ENCODE measurements at places on chromosomes 5 and 9. TPM values are rescaled to one million over a fixed set of nuclear protein-coding genes. Genes with fewer than 3 reads are reported as not detected.

GRCh38 chr9:122403381-122404000 is 32.7 kb downstream of the PTGS1 start:
- DNase-seq: no peak

GRCh38 chr5:135304352-135305221 is 94.4 kb downstream of the MACROH2A1 start:
- no peak for DNase-seq

The DPP7 gene
- total RNA-seq: 248 TPM

DNA sequence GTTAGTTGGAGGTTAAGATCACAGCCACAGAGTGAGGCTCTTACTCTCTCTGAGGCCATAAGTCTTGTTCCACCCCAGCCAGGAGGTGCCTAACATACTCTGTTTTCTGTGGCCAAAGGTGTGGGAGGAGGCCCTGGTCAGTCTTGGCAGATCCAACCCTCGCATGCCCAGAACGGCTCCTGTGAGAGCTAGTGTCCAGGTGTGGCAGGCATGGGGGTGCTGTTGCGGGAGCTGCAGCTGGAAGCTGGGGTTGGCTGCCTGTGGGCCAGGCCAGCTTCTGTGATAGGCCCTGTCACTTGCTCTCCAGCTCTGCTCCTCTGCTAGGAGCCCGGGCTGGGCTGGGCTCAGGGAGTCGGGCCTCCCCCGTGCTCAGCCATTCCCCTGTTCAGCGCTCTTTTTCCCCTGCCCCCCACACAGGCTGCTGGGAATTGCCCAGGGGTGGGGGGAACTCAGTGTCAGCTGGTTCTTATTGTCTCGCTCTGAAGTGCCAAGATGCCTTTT is 31.6 kb downstream of the IER5L start:
- DNase-seq: no peak

The MRPS2 gene
- 28.4 TPM for total RNA-seq

The CDKN2A gene
- total RNA-seq: 32.9 TPM

GRCh38 chr5:160359242-160359641 is 11.2 kb downstream of the C1QTNF2 start:
- DNase-seq: no peak

DNA sequence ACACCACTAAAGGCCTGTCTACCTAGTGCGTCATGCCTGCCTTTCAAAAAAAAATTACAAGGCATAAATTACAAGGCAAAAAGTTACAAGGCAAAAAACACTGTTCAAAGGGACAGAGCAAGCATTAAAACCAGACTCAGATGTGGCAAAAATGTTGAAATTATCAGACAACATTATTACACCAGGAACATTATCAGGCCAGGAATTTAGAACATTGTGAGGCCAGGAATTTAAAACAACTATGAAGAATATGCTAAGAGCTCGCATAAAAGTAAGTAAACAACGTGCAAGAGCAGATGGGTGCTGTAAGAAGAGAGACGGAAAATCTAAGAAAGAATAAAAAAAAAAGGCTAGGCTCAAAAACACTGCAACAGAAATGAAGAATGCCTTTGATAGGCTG is 18.2 kb upstream of the MLANA start:
- no peak for DNase-seq

The CDH12 gene
- not detected for total RNA-seq

The FREM1 gene
- not detected for total RNA-seq

GRCh38 chr9:79129865-79130480 is 441.8 kb upstream of the TLE4 start:
- peak; percentile 28 for DNase-seq

- no peak for DNase-seq
These were observed 233.7 kb downstream of the ADAMTSL1 start for GRCh38 chr9:18707489-18708205.

- no peak for DNase-seq
These were observed 64.5 kb downstream of the TUSC1 start for GRCh38 chr9:25613709-25614108.

DNA sequence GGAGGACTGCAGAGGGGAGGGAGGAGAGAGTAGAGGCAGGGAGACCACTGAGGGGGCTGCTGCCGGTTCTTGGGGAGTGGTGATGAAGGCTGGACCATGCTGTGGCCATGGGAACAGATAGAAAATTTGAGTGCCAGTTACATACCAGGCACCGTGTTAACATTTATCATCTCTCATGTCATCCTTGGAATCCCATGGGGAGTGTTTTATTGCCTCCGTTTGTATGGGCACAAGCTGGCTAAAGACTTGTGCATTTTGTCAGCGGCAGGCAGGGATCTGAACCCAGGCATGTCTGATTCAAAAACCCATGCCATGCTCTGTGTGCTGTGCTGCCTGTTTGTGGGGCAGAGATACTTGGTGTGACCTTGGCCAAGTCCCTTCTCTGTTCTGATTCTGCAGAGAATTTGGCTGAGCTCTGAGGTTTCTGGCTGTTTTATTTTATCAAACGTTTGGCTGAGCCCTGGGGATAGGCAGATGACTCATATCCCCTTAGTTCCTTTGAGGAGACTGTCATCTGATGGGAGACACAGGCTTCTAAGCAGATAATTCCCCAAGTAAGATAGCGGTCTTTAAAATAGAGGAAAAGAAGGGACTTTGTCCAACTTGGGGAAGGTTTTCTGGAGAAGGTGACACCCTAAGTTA is 22.2 kb downstream of the COL27A1 start:
- DNase-seq: no peak

- DNase-seq: no peak
These were observed 1.6 kb downstream of the HINT1 start for GRCh38 chr5:131163276-131164119.

DNA sequence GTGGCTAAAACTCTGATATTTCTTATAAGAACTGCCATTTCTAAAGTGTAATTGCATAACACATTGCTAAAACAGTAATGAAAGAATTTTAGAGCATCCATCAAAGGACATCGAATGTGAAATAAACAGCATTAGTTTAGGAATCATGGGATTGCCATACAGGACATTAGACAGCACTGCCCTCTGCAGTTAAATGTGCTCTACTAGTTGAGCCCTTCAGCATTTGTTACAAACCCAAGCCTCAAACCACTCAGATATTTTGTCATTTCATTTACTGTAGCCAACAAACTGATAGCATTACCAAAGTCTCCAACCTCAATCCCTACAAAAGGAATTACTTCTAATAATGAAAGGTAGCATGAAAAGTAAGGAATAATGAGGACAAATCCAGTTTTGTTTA is 116.8 kb upstream of the COX7C start:
- DNase-seq: no peak

The MAP1B gene
- total RNA-seq: 0.03 TPM

The CTNNA1 gene
- 22.4 TPM for total RNA-seq

The SAXO1 gene
- total RNA-seq: 0.10 TPM

The ALDH1A1 gene
- not detected for total RNA-seq

DNA sequence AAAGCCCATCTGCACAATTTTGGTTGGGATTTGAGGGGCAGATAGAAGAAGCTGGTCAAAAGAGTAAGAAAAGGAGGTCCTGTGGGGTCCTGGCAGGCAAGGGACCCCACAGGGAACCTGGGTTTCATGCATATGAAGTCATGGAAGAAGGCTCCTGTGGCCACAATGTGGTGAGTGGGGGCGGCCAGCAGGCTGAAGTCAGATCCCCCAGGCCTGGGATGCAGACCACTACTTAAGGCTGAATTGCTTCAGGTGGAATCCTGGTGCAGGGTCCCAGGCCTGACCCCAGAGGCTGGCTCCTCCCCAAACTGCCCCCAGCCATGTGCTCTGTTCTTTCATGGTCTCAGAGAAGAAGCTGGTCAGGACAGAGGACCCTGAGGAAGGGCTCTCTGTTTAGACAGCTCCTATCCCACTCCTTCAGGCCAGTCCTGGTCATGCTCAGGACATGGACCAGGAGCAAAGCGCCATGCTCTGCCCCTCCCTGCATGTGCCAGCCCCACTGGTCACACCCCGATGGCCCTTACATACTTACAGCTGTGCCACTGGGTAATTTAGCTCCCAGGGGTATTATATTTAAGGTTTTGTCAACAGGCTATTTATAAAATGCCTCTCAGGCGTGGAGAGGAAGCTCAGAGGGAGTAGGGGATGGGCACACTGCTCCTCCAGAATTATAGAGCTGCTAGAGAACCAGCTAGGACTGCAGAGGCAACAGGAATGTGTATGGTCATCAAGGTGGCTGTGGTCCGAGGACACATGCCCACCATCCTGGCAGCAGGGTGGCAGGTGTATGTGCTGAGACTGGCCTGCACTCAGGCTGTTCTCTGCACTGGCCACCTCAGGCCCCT is 33.4 kb downstream of the C5orf15 start:
- no peak for DNase-seq

The PIP5KL1 gene
- 2.6 TPM for total RNA-seq

The ISL1 gene
- not detected for total RNA-seq

DNA sequence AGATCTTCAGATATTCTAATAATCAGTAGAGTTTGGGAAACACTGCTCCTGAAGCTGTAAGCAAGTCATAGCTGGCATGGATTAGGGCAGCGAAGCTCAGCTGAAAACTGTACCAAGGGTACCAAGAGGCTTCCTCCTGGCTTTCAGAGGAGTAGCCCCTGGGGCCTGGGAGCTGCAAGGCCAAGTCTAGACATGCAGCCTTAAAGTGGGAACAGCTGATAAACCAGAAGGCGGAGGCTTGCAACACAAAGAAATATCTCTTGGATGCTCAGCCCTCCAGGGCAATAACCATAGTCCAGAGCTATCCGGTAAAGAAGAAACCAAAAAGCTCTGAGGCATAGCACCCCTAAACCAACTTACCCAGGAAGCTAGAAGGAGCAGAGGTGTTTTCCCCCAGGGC is 51.5 kb downstream of the MRPS30 start:
- no peak for DNase-seq

- DNase-seq: no peak
These were observed 87.6 kb downstream of the ADRB2 start for GRCh38 chr5:148913985-148914431.

The ROPN1L gene
- total RNA-seq: 2.2 TPM

DNA sequence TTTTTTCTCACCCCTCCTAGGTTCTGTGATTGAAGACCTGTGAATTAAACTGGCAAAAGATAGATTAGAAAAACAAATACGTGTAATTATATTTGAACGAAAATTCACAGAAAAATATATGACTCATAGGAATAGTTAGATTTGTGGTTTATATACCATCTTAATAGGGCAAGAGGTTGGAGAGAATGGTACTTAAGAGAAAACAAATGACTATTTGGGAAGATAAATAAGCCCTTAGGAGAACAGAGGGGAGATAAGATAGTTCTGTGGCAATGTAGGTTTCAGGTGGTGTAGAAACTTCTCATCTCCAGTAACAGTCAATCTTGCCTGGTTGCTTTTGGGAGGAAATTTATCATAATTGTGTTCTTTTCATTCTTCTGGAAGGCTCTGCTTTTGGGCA is 122.0 kb downstream of the PRDM9 start:
- no peak for DNase-seq

- no peak for DNase-seq
These were observed 20.8 kb downstream of the ANKRD55 start for GRCh38 chr5:56212130-56212879.

The ACOT12 gene
- not detected for total RNA-seq

- no peak for DNase-seq
These were observed 149.7 kb upstream of the ADAMTS16 start for GRCh38 chr5:4990462-4990861.

GRCh38 chr9:3777137-3777536 is 251.3 kb upstream of the RFX3 start:
- DNase-seq: no peak

- no peak for DNase-seq
These were observed 4.4 kb downstream of the SLIT3 start for GRCh38 chr5:169296419-169297143.

GRCh38 chr5:164958688-164959087 is 1453.3 kb downstream of the MAT2B start:
- DNase-seq: no peak

DNA sequence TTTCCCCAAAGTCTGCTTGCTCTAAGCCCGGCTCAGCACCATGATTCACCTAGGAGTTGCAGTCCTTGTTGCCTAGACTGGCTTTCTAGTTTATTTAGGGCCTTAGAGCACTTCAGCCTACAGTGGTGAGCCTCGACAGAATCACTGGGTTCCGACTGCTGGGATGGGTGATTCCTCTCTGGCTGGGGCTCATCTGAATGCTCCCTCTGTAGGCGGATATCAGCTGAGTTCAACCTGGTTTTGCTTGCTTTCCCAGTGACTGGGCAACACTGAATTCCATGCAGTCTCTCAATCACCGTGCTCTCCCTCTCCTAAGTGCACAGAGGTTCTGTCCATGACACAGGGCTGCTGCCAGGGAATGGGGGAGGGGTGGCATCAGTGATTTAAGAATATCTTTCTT is 54.1 kb downstream of the OSMR start:
- no peak for DNase-seq

The LAMC3 gene
- not detected for total RNA-seq

All from activated CD8-positive, alpha-beta T cell treated with anti-CD3 and anti-CD28 coated beads, Interleukin-2, amount 10 ng/mL, durations not matched to agents 7 days and 5 days (primary cell).